ENCODE measurements at places on chromosomes 11 and 22.

DNA sequence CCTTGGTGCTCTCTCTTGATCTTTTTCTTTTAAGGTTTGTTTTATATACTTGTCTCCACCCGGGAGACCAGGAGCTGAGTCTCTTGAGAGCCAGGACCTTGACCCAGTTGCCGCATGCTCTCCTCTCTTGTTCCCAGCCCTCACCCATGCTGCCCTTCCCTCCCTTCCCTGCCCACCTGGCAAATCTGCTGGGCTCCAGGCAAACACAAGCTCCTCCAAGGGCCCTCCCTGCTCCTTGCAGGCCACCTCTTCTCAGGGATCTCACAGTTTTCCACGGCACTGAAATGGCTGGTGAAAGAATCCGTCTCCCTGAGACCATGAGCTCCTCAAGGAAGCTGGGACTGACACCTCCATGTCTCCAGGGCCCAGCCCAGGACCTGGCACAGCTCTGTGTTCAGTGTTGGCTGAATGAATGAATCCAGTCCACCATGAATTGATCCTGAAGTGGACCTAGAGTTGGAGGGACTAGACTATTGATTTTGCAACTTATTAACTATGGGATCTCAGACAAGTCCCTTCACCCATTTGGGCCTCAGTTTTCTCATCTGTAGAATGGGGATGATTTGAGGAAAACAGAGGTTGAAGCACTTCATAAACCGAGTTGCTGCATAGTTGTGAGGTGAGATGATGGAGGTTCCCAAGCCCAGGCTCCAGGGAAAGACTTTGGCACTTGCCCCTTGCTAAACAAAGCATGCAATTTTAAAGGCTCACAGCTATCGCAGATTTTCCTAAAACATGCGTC, 25.1 kb upstream of the FBLN1 start:
- no peak for DNase-seq

DNA sequence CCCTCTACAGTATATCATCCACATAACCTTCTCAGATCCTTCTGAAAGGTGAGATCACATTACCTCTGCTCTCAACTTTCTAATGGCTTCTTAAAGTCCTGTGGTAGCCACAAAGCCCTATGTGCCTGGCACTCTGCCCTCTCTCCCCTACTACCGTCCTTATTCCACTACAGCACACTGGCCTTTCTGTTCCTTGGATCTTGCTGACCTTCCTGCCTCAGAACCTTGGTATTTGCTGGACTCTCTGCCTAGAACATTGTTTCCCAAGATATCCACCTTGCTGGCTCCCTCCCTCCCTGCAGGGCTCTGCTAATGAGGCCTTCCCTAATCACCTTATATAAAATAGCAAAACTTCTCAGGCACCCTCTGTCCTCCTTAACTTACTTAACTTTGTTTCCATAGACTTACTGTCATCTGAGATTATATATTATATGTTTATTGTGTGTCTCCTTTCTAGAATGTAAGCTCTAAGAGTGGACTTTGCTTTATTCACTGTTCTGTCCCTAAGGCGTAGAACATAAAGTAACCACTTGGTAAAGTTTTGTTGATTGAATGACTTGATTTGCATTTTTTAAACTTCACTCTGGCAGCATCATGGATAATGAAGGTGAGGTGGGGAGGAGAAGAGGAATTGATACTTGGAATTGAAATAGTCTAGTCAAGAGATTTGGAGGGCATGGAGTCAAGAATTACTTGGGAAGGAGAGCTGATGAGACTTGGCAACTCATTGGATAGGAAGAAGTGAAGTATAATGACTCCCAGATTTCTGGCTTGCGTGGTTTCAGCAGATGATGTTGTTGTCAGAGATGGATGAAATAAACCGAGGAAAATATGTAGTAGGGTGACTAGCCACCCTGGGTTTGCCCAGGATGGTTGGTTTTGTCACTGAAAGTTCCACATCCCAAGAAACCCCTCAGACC, 10.5 kb downstream of the POLD3 start:
- no peak for DNase-seq

DNA sequence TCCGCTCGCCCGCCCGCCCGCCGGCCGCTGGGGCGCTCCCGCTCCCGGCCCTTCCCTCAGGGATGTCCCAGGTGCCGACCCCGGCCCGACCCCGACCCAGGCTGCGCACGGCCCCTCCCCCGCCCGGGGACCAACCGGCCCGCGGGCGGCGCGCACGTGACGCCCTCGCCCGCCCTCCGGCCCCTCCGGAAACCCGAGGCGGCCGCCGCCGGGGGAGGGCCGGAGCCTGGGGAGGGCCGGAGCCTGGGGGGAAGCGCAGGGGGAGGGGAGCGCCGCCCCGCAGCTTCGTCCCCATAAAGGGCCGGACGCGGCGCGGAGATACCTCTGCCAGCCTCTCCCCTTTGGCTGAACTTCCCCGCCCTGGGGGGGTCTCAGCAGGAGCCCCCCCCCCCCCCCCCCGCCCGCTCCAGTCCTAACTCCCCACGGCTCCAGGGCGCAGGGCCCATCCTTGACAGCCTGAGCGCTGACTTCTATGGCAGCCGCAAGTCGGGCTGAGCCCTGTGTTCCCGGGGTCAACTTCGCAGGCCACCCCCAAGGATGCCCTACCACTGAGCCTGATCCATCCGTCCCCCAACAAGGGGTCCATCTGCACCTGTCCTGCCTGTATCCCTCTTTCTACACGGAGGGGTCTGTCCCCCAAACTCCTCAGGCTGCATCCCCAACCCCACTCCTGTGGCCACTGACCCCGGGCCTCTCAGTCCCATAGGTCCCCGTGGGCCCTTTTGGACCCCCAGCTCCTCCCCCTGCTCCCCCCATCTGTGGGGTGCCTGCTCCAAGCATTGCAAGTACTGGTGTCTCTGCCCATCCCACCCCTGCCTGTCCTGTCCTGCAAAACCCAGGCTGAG, at the start of gene MAPK12:
Gene MAPK12, minus strand, starts transcription at position 69 of the 845 bp plus-strand sequence. CDS start 174 bp downstream, outside the sequence.
- no peak for DNase-seq

DNA sequence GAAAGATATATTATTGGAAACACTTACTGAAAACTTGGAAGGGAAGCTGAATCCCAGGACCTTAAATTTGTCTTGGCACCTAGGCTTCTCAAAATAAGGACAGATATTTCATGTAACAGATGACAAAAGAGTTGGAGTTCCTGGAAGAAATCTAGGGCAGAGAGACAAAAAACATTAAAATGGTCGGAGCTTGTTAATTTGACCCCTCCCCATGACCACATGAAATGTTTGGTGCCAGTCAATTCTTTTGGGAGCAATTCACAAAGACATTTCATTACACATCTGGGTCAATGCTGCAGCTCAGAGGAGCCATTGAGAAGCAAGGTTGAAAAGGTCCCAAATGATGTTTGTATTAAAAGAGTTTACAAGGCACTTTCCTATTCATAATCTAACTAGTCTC, 162.0 kb upstream of the GUCY1A2 start:
- no peak for DNase-seq

DNA sequence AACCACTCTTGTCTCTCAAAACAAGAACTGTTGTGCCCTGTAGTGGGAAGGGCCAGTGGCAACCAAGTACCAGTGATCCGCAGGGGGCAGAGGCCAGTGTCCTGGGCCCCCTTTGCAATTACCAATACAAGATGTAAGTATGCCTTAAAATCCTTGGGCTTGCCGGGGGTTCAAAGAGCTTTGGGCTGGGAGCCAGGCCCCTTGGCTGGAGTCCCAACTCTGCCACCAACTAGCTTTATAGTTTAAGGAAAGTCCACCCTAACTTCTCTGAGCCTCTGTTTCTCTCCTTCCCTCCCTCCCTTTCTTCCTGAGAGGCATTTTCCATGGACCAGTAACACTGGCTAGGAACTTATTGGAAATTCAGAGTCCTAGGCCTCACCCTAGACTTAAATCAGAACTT, 15.5 kb downstream of the CLMP start:
- no peak for DNase-seq

DNA sequence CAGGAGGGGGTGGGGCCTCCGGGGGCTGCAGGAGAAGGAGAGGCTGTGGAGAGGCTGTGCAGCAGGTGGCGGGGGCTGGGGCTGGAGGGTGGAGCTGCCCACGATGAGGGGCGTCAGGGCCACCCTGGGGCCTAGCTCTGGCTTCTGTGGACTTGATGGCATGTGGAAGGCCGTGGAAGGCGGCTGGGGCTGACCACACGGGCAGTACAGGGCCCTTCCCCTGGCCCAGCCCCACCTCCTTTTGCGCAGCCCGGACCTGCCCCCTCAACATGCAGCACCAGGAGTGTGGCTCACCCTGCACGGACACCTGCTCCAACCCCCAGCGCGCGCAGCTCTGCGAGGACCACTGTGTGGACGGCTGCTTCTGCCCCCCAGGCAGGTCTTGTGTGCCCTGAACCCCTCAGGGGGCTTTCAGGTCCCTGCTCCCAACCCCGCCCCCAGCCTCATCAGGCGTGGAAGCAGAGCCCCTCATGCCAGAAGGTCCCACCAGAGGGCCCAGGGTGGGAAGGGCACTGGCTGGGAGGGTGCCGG, 6.1 kb downstream of the MUC5B start:
- no peak for DNase-seq

DNA sequence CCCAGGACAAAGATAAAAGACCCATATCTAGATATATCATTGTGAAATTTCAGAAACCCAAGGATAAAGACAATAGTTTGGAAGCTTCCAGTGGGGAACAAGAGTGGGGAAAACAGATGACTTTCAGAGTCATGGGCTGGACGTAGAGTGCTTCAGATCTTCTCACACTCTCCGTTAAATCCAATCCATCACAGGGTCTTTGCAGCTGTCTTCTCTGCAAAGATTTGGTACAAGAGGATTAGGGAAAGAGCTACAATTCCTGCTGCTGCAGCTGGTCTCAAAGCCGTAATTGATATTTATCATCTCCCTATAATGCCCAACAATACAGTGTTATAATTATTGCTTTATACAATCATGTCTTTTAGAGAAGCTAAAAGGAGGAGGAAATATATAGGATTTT, 63.4 kb upstream of the CLPB start:
- DNase-seq: no peak

DNA sequence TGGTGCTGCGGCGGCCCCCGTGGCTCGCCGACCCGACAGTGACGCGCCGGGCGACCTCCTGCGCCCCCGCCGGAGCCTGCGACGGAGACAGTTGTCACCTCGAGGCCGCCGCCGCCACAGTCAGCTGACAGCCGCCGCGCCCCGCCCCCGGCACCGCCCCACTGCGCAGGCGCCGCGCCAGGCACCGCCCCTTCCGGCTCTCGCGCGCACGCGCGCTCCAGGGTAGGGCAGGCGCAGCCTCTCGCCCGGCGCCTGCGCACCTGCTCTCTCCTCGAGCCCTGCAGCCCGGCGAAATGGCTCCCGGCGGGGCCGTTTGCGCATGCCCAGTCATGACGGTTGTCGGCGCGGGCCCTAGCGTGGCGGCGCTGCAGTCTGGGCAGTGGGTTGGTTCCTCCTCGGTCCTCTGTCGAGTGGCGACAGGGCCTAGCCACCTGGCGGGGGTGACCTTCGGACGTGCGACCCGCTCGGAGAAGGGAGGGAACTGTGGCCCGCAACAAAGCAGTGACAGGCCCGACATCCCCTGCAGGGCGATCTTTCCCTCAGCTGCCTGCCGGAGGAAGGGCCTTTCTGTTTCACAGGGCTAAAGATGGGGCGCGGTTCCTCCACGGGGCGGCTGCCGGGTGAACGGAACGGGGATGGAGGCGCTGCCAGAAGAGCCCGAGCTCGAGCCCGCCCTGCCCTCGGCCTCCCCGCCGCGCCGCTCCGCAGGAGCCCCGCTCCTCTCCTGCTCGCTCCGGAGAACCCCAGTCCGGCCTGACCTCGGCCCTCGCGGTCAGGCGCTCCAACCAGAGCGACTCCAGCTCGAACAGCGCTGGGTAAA, at the start of gene TOLLIP:
Gene TOLLIP, minus strand, starts transcription at position 135 of the 820 bp plus-strand sequence. Its CDS starts 134 bp downstream, at position 1.
- DNase-seq: peak; percentile 99

DNA sequence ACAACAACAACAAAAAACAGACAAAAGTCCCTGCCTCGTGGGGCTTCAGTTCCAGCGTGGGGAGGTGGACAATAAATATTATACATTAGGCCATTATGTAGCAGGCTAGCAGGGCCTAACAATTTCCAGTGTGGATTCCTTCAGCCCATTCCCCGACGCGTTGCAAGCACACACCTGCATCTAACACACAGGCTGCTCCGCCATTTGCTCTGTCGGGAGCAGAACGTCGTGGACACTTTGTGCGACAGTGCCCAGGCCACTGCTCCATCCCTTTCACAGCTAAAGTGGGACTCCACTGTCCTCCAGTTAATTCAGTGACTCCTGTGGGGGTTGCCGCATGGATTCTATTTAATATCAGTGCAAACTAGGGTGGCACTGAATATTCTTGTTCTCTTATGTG, 10.9 kb upstream of the FGF3 start:
- DNase-seq: no peak

- no peak for DNase-seq
Measured at GRCh38 chr11:85123752-85124231, 503.4 kb downstream of the DLG2 start.

GRCh38 chr22:29706486-29706885, 13.3 kb upstream of the CABP7 start:
- DNase-seq: no peak

GRCh38 chr11:2807801-2808241, 77.8 kb downstream of the CDKN1C start:
- DNase-seq: peak; percentile 11

DNA sequence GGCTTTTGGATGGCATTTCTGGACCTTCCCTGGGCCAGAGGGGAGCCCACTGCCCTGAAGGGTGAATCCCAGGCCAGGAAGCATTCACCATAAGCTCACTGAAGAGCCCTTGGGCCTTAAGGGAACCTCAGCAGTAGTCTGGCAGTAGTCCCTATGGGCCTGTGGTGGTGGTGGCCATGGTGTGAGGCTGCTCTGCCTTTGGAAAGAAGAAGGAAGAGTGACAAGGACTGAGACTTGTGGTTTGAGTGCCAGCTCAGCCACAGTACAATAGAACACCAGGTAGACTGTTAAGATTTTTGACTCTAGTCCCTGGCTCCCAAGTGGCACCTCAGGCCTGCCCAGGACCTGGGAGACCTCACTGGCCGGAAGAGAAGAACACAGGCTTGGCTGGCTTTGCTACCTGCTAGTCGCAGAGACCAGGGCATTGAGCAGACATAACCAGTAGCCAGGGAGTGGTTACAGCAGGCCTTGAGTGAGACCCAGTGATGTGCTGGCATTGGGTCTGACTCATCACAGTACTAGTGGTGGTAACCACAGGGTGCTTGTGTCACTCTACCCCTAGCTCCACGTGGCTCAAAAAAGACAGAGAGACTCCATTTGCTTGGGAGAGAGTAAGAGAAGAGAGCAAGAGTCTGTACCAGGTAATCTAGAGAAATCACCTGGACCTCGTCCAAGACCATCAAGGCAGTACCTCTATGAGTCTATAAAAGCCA, 259.8 kb upstream of the BLID start:
- no peak for DNase-seq

Data from activated T-cell treated with anti-CD3 and anti-CD28 coated beads, Interleukin-2, amount 50 U/mL, for 1 hour (primary cell).